ENCODE measurements at places on chromosomes 5 and 9.

GRCh38 chr5:66012271-66012670, 85.9 kb downstream of the ERBIN start:
- no peak for DNase-seq

- no peak for DNase-seq
Observed at GRCh38 chr5:168135897-168136296, 155.5 kb upstream of the WWC1 start.

DNA sequence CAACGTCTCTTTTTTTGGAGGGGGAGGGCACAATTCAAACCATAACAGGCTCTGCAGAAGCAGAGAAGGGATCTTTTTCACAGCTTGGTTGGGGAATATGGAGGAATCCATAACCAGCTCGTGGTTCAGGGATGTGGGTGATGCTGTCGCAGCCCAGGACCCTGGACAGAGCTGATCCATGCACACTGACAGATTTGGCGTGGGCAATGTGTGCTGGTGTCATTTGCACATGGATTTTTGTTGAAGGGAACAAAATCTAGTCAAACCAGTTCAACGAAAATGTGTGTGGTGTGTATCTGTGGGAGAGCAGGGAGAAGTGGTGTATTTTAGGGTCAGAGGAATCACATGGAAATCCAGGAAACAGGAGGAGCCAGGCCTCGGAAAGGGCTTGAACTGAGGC, 4.2 kb downstream of the DOCK2 start:
- DNase-seq = no peak

- DNase-seq = no peak
Observed at GRCh38 chr5:54669285-54669684, 151.7 kb downstream of the SNX18 start.

- no peak for DNase-seq
Observed at GRCh38 chr5:179409806-179410205, 64.5 kb upstream of the ADAMTS2 start.

DNA sequence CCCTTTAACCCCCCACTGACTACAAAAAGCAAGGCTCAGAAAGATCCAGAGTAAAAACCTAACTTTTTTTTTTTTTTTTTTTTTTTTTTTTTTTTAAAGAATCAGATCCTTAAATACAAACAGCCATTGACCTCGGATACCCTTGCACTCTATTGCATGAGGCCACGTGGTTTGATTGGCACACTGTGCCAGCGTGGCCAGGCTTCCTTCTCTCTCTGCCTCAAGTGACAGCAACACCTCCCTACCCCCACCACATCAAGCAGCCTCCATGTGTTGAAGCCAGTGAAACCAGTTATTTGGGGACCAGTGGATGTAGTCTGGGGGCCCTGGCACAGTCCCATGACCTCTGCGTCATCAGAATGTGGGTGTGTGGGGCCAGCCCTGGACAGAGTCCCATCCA, 71.4 kb downstream of the OTULIN start:
- no peak for DNase-seq

GRCh38 chr9:122551371-122551770, 1.5 kb upstream of the OR1N2 start:
- no peak for DNase-seq

All from NCI-H748 treated with DMSO at 0.1 percent for 48 hours (cell line).